Kasumi-1 (cell line): ENCODE measurements at places on chromosomes 7 and 10.

GRCh38 chr10:105037022-105037421, 395.9 kb downstream of the SORCS3 start:
- DNase-seq: no peak

DNA sequence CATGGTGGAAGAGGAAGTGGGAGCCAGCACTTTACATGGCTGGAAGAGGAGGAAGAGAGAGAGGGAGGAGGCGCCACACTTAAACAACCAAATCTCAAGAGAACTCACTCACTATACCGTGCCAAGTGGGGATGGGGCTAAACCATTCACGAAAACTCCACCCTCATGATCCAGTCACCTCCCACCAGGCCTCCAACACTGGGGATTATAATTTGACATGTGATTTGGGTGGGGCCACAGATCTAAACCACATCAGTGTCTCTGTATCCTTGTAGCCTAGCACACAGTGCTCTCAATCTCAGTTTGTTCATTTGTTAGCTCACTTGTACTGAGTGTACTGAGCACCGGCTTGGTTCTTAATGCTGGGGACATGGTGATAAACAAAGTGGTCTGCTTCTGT, 228.3 kb downstream of the BUB3 start:
- DNase-seq: no peak

GRCh38 chr10:47321521-47322195, 596 bp upstream of the GDF2 start:
- DNase-seq: no peak

- no peak for DNase-seq
Measured at GRCh38 chr7:8353991-8354390, 79.4 kb upstream of the NXPH1 start.

GRCh38 chr10:58367069-58367468, 18.1 kb upstream of the TFAM start:
- peak; percentile 68 for DNase-seq

DNA sequence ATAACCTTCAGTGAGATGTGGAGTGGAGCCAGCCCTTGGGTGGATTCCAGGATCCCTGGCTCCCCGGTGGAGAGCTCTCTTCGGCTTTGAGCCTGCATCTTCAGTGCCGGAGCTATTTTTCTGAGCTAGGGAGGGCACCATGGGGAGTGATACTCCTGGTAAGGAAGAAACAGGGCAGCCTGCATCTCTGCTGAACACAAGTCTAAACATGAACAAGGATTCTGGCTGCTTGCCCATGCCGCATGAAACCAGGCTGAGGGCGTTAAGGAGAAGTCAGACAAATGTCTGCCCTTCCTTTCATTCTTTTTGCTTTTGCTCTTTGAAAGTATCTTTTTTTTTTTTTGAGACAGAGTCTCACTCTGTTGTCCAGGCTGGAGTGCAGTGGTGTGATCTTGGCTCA, 60.4 kb downstream of the EVX1 start:
- no peak for DNase-seq
